ENCODE measurements at places on chromosomes 1 and 21. TPM values are rescaled to one million over a fixed set of nuclear protein-coding genes. Genes with fewer than 3 reads are reported as not detected.

DNA sequence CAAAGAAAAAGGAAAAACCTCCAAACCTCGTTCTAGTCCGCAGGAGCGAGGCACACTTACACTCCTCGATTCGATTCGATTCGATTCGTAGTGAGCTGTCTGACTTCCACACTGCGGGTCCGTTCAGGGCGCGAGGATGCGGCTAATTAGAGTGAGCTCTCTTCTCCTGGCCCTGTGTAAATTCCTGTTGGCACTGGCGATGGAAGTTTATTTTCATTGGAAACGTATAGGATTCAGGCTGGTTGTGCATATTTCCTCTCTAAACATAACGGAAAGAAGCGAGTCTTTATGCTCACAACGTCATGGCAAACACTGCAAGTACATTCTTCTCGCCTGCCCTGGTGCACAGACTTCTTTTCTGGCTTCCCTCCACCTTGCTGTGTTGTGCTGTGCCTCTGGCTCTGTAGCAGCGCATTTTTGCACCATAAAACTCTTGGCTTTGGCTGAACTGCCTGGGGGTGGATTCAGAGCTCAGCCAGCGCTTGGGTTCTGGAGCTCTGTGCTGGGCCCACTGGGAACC is 2.7 kb downstream of the HUNK start:
- DNase-seq: peak; percentile 91

DNA sequence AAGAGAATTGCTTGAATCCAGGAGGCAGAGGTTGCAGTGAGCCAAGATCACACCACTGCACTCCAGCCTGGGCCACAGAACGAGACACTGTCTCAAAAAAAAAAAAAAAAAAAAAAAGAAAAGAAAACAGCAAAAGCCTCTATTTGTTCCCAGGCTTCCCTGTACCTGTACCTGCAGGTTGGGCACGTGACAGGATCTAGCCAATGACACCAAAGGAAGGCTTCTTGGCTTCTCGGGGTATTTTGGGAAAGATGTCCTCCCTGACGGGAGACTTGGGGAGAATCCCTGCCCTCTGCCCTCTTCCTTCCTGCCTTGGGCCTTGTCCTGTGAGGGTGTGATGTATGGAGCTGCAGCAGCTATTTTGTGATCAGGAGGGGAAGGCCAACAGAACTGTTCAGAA is 22.8 kb downstream of the TMCO4 start:
- DNase-seq: no peak

- no peak for DNase-seq
These were observed 169.6 kb downstream of the ROR1 start for GRCh38 chr1:63943393-63943792.

DNA sequence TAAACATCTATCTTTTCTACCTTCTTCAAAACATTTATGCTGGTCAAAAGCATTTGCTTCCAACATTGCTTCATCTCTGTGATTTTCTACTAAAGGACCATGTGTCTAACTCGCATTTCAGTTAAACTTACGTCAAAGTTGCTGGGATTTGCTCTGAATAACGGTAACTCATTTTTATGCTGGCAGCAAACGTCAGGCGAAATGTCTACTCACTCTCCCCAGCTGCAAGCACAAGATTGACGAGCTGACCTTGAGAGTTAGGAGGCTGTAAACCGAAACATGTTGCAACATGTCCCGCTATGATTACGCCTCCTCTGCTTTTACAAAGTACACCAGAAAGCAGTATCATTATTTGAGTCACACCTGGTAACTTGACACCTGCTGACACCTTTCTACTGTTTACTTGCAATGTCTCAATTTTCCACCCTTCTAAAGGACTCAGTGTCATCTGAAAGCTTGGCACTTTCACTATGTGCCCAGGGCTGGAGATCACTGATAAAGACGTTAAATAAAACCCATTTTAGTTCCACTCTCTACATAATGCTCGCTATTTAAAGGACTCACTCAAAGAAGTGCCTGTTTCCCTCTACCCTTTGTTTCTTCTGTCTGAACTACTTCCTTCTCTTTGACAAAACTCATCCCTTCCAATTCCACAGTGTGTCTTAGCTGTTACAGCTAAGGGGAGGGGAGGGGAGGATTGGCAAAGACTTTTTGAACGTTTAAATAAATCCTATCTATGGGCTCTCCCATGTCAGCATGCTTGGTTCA is 111.9 kb downstream of the PTPN14 start:
- DNase-seq: peak; percentile 54

DNA sequence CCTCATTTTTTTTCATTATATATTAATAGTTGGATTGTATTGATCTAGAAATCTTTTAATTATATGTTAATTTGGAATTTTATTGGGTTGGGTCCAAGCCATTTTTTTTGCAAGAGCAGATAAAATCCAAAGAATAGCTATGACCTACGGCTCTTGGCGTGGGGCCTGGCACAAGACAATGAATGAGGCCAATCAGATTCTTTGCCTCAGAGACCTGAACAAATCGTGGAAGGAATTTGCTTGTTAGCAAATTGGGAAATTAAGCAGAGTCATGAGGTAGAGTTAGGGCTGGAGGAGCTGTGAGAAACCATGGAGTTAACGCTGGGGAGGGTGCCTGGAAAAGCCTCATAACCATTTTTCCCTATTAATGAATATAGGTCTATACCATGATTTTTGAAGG is 40.1 kb downstream of the CAMSAP2 start:
- DNase-seq: no peak

- DNase-seq: no peak
These were observed 8.7 kb downstream of the SLX9 start for GRCh38 chr21:44948426-44949120.

DNA sequence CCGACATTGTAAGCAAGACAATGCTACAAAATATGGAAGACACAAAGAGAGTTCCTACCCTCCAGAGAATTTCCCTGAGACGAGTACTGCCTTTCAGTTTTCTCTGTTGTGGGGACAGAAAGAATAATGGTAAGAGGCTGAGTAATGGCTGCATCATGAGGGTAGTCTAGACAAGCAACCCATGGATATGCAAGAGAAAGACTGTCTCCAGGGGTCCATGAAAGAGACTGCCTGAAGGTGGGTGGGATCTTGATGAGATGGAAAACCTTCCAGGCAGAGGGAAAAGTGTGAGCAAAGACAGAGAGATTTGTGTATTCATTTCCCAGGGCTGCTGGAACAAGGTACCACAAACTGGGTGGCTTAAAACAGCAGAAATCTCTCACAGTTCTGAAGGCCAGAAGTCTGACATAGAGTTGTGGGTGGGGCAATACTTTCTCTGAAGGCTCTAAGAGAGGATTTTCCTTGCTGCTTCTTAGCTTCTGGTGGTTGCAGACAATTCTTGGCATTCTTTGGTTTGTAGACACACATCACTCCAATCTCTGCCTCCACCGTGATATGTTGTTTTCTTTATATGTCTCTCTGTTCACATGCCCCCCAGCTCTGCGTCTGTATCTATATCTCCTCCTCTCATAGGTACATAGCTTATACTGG is 41.4 kb downstream of the ANP32E start:
- DNase-seq: no peak

GRCh38 chr1:239126884-239127283 is 259.5 kb upstream of the CHRM3 start:
- no peak for DNase-seq

The HMGCS2 gene
- total RNA-seq: 0.89 TPM

The BLZF1 gene
- 32.7 TPM for total RNA-seq

The PDZK1IP1 gene
- 5.2 TPM for total RNA-seq
